ENCODE measurements at places on chromosomes 4 and X.

DNA sequence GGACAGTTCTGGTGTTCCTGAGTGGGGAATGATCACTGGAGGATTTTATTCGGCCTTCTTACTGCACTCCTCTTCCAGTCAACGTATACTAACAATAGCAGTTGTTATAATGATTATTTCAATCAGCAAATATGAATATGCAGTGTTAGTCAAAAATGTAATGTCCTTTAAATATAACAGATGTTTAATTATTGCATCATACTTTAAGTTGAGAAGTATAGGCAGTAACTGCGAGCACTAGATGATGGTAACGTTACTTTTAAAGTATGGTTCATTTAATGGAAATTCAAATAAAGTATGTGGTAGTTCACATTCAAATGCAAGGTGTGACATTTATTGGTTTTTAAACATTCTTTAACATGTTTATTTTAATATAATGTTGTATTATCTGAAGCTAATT, 5.5 kb upstream of the BLTP1 start:
- DNase-seq: no peak

DNA sequence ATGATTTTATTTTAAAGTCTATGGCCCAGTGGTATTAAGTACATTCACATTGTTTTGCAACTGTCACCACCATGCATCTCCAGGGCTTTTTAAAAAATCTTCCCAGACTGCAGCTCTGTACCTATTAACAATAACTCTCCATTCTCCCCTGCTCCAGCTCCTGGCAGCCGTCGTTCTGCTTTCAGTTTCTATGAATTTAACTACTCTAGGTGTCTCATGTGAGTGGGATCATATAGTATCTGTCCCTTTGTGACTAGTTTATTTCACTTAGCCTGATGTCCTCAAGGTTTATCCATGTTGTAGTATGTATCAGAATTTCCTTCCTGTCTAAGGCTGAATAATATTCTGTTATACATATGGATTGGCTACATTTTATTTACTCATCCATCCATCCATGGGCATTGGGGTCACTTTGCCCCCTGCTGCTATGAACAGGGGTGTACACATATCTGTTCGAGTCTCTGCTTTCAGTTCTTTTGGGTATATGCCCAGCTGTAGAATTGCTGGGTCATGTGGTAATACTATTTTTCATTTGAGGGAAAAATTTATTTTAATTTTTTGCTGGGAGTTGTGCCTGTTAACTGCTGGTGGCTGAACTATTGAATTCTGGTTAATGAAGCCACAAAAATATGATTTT, 131.3 kb downstream of the ARHGAP10 start:
- no peak for DNase-seq

DNA sequence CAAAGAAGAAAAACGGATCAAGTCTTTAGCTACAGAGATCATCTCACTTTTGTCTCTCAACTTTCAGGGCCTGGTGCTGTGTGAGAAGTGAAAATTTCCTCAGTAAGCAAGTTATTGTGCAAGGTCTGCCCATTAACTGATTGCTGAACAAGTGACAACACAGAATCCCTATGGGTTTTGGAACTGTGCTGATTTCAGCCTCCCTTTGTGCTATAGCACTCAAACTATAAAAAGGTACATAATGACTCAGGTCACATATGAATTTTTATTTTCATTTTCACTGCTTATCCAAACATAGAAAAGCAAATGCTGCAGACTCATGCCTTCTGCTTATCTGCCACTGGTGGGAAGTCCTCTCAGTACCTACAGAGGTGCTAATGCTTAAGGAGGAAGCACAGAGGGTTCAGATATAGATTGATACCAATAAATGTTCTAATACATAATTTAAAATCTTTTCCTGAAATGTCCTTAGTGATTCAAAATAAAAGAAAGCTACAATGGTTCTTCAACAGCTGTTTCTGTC, 576.2 kb upstream of the CT83 start:
- no peak for DNase-seq

- DNase-seq: no peak
These were observed 563.9 kb downstream of the GRXCR1 start for GRCh38 chr4:43456383-43456782.

- no peak for DNase-seq
These were observed 2.7 kb upstream of the ALAS2 start for GRCh38 chrX:55033429-55033828.

DNA sequence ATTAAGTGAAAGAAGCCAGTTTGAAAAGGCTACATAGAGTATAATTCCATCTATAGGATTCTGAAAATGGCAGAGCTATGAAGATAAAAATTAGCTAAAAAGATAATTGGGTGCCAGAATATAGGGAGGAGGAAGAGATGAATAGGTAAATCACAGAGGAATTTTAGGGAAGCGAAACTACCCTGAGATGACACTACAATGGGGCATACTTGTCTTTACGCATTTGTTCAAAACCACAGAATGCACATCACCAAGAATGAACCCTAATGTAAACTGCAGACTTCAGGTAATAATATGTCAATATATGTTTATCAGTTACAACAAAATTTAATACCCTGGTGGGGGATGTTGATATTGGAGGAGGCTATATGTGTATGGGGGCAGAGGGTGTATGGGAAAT, 1342.9 kb downstream of the ADGRL3 start:
- no peak for DNase-seq

- DNase-seq: peak; percentile 25
These were observed 17.7 kb upstream of the P2RY8 start for GRCh38 chrX:1554469-1555210.

GRCh38 chr4:150971901-150972300, 43.2 kb downstream of the LRBA start:
- no peak for DNase-seq

- no peak for DNase-seq
These were observed 24.8 kb downstream of the GRXCR1 start for GRCh38 chr4:42917296-42917695.

DNA sequence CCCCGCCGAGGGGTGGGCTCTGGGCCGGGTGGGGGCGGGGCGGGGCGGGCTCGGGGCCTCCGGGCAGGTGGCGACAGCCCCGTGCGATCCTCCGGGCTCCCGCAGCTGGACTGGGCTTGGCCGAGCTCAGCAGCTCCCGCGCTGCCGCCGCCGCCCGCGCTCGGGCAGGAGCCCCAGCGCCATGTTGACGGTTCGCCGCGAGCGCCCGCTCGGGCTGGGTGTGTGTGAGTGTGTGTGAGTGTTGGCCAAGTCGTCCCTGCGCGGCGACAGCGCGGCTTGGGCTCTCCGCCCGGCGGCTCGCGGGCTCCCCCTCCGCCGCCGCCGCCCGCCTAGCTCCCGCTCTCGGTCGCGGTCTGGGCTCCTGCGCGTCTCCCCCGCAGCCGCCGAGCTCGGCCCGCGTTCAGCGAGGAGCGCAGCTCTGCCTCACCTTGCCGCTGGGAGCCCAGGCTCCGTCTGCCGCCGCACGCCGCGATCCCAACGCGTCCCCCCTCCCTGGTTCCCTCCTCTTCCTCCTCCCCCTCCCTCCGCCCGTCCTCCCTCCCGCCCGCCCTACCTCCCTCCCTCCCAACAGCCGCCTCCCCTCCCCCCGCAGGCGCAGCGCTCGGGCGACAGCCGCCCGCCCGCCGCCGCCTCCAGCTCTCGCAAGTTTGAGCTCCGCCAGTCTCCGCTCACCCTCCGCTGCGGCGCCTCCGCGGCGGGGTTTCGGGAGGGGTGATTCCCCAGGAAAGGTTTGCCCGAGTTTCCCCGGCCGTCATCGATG, at the start of gene BCOR:
BCOR (minus strand) TSS at position 455 of the 760 bp plus-strand sequence. CDS start 20,029 bp downstream, outside the sequence.
- peak; percentile 73 for DNase-seq

DNA sequence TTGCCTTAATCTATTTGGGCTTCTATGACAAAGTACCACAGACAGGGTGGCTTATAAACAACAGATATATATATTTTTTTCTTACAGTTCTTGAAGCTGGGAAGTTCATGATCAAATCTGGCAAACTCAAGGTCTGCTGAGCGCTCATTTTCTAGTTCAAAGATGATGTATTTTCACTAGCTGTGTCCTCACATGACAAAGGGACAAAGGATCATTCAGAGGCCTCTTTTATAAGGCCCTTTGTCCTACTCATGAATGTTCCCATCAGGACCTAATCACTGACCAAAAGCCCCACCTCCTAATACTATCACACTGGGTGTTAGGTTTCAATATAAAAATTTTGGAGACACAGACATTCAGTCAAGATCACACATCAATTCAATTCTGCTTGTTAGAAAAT, 2025.2 kb downstream of the PCDH7 start:
- DNase-seq: no peak

GRCh38 chr4:106421441-106422296, 53.1 kb upstream of the GIMD1 start:
- DNase-seq: no peak

- no peak for DNase-seq
These were observed 78.8 kb downstream of the PHEX start for GRCh38 chrX:22110729-22111494.

- DNase-seq: no peak
These were observed 8.9 kb downstream of the SMIM20 start for GRCh38 chr4:25922812-25923369.

DNA sequence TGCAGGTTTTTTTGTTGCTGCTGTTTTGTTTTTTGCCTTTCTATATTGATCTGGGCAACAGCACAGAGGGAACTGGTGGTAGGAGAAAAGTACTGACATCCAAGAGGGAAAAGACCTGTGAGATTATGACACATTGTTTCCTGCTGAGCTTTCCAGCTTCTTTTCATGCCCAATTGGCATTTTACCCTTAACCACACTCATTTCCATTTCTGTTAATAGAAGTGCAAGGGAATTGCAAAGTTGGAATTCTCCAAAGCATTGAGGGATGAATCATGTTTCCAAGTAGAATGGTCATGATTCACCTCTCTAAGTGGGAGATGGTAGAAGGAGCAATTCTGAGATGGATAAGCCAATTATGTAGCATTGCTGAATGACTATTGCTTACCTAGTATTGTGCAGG, 161.5 kb downstream of the PPARGC1A start:
- no peak for DNase-seq

DNA sequence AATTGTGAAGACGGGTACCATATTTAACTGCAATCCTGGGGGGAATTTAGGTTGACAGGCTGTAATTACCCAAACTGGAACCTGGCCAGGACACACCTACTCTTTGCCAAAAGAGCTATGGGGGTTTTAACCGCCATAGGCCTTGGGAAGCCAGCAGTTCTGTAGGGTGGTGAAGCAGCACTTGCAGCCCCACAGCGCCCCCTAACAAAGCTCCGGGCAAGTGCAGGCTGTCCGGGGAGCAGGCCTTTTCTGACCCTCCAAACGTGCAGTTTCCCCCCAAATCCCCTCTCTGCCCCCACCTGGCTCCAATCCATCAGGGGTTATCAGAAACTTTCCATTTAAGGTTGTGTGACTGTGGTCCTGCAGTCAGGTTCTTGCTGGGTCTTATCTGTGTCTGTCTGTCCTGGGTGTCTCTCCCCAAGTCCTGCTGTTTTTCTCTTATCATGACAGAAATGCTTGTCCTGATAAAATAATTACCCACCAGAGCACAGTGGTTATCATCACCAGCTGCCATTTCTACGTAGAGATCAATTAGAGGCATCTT, 350.9 kb downstream of the MID1IP1 start:
- peak; percentile 26 for DNase-seq
